Foreskin keratinocyte (primary cell): ENCODE measurements at places on chromosomes 13 and 19. TPM values are rescaled to one million over a fixed set of nuclear protein-coding genes. Genes with fewer than 3 reads are reported as not detected.

CYP2F1 gene
- not detected in 2 replicates for total RNA-seq

DENND1C gene
- total RNA-seq, result 0.07 and 0.10 TPM in 2 replicates

RNF17 gene
- total RNA-seq, result not detected in 2 replicates

ZNF43 gene
- total RNA-seq, result 6.2 and 6.7 TPM in 2 replicates

STOML3 gene
- not detected in 2 replicates for total RNA-seq

CYP4F12 gene
- total RNA-seq, result 0.07 and 0.31 TPM in 2 replicates

ZNF180 gene
- 6.8 and 8.7 TPM in 2 replicates for total RNA-seq

IFNL1 gene
- not detected in 2 replicates for total RNA-seq

ATP7B gene
- 3.4 and 5.3 TPM in 2 replicates for total RNA-seq

C3 gene
- total RNA-seq, result 3.4 and 4.8 TPM in 2 replicates

CYP2A7 gene
- total RNA-seq, result not detected in 2 replicates

RRAS gene
- total RNA-seq, result 94.5 and 113 TPM in 2 replicates

MAMSTR gene
- 1.5 and 2.1 TPM in 2 replicates for total RNA-seq

GSX1 gene
- not detected in 2 replicates for total RNA-seq

TRAPPC2B gene
- total RNA-seq, result 9.6 and 11.0 TPM in 2 replicates

RDH8 gene
- not detected in 2 replicates for total RNA-seq

CGB3 gene
- total RNA-seq, result not detected in 2 replicates

LGALS14 gene
- total RNA-seq, result not detected in 2 replicates

LRG1 gene
- total RNA-seq, result 0.17 and 0.35 TPM in 2 replicates

CEP89 gene
- total RNA-seq, result 20.0 and 21.8 TPM in 2 replicates

CLDND2 gene
- total RNA-seq, result 0.42 TPM in 1 of 2 replicates, not detected in the other

METTL21C gene
- not detected in 2 replicates for total RNA-seq

ZNF583 gene
- 3.5 and 3.9 TPM in 2 replicates for total RNA-seq

CABP5 gene
- not detected in 2 replicates for total RNA-seq

RUBCNL gene
- 0.10 TPM in 1 of 2 replicates, not detected in the other for total RNA-seq

IZUMO4 gene
- total RNA-seq, result 2.0 and 3.1 TPM in 2 replicates

ZNF600 gene
- total RNA-seq, result 6.1 and 11.1 TPM in 2 replicates

TBXA2R gene
- 0.46 and 0.82 TPM in 2 replicates for total RNA-seq

EBI3 gene
- not detected in 2 replicates for total RNA-seq

KLK2 gene
- not detected in 2 replicates for total RNA-seq

ZNF763 gene
- total RNA-seq, result 0.61 and 0.71 TPM in 2 replicates

LCP1 gene
- 4.7 and 105 TPM in 2 replicates for total RNA-seq

PSG2 gene
- total RNA-seq, result not detected in 2 replicates

SELENOW gene
- total RNA-seq, result 412 and 470 TPM in 2 replicates
